ENCODE measurements at places on chromosomes 3 and 15.

- DNase-seq, result no peak
Observed at GRCh38 chr3:54862526-54862925, 65.3 kb downstream of the LRTM1 start.

- DNase-seq, result no peak
Observed at GRCh38 chr3:87288446-87288845, 12.1 kb upstream of the POU1F1 start.

GRCh38 chr15:74785194-74786032, 3.5 kb downstream of the CSK start:
- no peak for DNase-seq

GRCh38 chr3:105944276-105944675, 75.5 kb upstream of the CBLB start:
- DNase-seq, result no peak

DNA sequence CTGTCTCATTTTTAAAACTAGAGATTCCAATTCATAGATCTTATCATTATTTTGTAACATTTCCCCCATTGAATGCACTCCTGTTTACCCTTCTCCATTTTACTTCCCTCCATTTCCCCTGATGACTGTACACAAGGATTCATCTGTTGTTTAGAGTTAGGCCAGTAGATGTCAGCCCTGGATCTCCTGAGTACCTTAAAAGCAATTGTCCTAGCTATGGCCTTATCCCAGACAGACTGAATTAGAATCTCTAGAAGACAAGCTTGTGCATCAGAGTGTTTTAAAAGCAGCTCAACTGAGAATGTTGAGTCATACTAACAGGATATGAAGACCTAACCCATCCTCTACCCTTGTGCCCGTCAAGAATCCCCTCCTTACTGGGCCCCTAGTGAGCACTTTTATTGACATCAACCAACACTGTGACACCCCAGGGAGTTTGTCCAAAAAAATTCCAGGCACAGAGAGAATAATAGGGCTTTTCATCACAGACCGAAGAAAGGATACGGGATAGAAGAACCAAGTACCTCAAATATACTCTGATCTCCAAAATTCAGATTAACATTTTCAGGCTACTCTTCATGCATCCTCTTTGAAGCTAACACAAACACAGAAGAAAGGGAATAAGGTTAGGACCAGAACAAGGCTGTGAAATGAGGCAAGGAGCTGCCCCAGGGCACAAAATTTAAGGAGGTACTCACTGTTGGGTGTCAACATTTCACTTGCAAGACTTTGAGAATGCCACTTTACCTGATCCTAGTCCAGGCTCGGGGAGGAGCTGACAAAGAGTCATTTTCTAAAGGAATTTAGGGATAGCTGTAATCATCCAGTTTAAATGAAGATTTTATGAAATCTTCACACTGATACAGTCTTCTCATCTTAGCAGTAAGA, 17.1 kb downstream of the ZBED2 start:
- no peak for DNase-seq

All from stimulated activated CD8-positive, alpha-beta memory T cell treated with anti-CD3 and anti-CD28 coated beads, Interleukin-15, amount 100 ng/mL, for 1 hour (primary cell).